ENCODE measurements at places on chromosomes 1 and 21.
A peak's percentile ranks its signal among the peaks of the same experiment; 100 is the strongest.

GRCh38 chr1:5572794-5573193 lies 419.4 kb downstream of the NPHP4 start:
- DNase-seq = no peak

DNA sequence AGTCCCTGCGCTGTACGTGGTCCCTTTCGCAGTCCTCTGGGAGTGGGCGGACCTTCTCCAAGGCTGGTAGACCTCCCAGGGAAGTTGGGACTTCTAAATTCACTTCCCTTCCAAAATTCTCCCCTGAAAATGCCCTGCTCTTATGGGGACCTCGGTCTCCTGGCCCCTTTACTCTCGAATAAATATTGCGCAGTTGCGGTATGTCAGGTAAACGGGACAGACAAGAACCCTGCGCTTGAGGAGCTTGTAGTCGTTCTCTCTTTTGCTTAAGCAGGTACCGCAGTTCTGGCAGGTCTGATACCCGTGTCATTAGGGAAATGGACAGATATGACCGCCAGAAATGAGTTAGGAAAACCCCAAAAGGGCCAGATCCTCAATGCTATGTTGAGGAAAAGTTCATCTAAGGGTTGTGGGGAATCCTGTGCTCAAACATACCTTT lies 561 bp downstream of the KIF2C start:
- DNase-seq = no peak

DNA sequence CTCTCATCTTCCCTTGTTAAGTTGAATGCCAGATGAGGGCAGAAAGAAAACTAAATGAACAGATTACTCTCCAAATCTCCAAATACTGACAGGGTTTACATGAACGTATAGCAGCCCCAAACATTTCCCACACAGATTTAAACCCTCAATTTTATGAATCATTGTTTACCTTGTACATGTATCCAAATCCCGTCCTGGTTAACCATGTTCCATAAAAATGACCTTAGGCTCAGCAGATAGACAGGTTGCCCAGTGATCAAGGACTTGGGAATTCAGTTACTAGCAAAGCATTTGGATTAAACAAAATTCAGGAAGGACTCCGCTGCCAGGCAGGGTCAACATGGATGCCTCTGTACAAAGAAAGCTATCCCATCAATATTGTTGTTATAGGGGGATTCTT lies 213.5 kb downstream of the GPATCH2 start:
- DNase-seq = no peak

GRCh38 chr1:202952818-202953217 lies 5.3 kb downstream of the ADIPOR1 start:
- peak; percentile 78 for DNase-seq

GRCh38 chr1:77040826-77041225 lies 173.5 kb downstream of the ST6GALNAC5 start:
- DNase-seq = no peak

DNA sequence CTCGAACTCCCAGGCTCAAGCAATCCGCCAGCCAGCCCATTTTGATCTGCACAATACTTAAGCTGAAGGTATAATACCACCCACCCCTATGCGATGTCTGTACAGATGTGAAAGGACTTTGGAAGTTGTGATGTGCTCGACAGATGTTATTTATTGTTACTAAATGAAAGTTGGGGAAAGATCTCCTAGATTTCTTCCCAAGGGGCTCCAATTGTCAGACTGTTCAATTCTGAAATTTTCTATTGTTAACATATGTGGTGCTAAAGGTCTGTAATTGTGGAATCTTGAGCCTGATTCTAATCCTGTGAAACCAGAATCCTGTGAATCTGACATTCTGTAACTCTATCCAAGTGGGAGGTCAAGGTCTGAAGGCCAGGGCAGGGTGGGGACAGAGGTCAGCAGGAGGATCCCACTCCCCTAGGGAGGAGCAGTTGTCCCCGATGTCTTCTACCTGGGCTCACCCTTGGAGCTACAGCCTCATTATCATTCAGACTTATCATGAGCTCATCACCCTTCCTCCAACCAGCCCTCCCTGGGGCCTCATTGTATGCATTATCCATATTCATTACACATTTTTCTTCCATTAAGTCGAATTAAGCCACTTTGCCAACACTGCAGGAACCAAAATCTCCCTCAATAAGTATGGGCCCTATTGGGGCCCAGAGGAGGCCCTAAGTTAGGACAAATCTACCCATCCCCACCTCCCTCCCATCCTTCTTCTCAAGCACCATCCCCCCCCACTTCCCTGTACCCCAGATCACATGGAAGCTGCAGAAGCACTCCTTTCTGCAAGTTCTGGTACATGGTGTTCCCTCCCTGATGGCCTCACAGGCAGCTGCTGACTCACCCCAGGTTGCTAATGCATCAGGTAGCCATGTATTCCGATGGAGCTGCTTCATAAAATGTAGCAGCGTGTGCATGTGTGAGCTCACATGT lies 32.3 kb downstream of the SHISAL2A start:
- no peak for DNase-seq

DNA sequence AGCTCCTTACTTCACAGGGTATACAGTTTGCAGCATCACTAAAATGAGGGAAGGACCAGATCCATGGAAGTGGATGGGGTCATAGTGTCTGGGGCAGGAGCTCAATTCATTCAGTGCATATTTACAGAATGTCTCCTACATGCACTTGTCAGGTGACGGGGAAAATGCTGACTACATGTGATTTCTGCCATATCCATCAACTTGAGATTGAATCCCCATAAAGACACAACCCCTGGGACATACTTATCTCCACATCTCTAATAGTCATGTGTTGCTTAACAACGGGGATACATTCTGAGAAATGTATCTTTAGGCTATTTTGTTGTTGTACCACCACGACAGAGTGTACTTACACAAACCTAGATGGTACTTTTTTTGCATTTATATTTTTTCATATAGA lies 12.0 kb downstream of the RWDD2B start:
- no peak for DNase-seq

DNA sequence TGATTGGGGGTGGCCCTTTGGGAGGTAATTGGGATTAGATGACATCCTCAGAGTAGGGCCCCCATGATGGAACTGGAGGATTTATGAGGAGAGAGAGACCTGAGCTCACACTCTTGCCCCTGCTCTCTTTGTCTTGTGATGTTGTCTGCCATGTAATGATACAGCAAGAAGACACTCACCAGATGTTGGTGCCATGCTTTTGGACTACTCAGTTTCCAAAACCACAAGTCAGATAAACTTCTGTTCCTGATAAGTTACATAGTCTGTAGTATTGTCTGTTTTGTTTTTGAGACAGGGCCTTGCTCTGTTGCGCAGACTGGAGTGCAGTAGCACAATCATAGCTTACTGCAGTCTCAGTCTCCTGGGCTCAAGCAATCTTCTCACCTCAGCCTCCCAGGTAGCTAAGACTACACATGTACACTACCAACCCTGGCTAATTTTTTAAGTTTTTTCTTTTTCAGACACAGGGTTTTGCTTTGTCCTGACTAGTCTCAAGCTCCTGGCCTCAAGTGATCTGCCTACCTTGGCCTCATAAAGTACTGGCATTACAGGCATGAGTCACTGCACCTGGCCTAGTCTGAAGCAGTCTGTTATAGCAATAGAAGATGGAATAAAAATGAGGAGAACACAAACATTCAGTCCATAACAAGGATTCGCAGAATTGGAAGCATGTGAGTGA lies 115.0 kb upstream of the GALNT2 start:
- DNase-seq = no peak

- DNase-seq = no peak
Measured at GRCh38 chr1:94182191-94182590, 55.2 kb downstream of the ARHGAP29 start.

DNA sequence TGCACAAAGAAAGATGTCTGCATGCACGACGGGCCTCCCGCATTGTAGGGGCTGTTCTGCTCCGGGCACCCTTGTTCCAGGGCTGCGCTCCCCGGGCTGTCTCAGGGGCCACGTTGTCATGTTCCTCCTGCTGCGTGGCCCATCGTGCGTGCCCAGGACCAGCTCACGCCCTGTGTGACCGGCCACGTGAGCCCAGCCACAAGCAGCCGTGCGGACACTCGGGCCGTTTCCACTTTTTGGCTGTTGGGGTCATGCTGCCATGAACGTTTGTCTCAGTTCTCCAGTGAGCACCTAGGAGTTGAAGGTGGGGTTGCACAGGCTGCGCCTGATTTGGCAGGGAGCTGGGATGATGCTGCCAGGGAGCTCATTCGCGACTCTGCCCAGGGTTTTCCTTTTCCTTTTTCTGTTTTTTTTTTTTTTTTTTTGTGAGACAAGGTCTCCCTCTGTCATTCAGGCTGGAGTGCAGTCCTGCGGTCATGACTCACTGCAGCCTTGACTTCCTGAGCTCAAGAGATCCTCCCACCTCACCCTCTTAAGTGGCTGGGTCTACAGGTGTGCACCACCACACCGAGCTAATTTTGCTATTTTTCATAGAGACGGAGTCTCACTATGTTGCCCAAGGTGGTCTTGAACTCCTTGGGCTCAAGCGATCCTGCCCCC lies 17.4 kb downstream of the PDXK start:
- peak; percentile 39 for DNase-seq

- DNase-seq = no peak
Measured at GRCh38 chr1:245045087-245045881, 109.5 kb upstream of the KIF26B start.

- DNase-seq = peak; percentile 80
Measured at GRCh38 chr21:37452227-37452626, 85.7 kb downstream of the DYRK1A start.

DNA sequence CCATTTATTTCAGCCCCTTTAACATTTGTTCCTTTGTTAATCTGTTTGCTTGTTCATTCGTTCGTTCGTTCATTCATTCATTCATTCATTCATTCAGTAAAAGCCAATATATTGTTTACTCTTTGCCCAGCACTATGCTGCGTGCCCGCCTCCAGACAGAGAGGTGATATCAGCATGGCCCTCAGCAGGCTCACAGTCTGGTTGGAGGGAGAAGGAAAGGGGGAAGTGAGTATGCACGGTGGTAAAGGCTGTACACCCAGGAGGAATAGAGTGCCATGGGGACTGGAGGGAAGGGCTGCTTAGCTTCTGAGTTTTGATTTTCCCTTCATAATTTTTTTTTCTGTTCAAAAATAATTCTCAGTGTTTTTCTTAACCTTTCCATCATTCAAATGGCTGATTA lies 144.7 kb downstream of the NOS1AP start:
- no peak for DNase-seq
